ENCODE measurements at places on chromosomes 2 and 18.

GRCh38 chr18:62085756-62086155 lies 101.1 kb downstream of the PIGN start:
- DNase-seq: no peak

- no peak for DNase-seq
Measured at GRCh38 chr2:31086590-31086989, 51.6 kb downstream of the GALNT14 start.

DNA sequence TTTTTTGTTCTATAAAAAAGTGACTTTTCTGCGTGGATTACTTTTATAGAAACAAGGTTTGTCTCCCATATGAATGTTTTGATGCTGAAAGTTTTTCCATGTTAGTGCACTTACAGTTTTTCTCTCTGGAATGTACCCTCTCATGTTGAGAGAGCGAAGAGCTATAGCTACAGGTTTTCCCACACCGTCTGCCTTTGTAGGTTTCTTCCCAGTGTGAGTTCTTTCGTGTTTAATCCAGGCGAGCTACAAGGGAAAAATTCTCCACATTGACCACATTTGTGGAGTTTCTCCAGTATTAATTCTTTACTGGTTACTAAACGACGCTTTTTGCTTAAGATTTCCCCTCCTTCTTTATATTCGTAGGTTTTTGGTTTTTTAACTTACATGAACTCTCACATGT lies 85.1 kb downstream of the ACSL3 start:
- DNase-seq: no peak

- no peak for DNase-seq
Measured at GRCh38 chr2:141714496-141714895, 416.3 kb downstream of the LRP1B start.

DNA sequence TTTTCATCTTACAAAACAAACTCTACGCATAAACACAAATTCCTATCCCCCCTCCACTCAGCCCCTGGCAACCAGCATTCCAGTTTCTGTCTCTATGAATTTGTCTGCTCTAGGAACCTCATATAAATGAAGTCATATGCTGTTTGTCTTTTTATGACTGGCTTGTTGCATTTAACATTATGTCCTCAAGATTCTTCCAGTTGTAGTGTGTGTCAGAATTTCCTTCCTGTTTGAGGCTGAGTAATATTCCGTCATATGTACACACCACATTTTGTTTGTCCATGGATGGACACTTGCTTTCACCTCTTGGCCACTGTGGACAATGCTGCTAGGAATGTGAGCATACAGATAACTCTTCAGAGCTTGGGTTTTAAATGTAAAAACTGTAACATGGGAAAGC lies 272.1 kb downstream of the GBX2 start:
- no peak for DNase-seq

DNA sequence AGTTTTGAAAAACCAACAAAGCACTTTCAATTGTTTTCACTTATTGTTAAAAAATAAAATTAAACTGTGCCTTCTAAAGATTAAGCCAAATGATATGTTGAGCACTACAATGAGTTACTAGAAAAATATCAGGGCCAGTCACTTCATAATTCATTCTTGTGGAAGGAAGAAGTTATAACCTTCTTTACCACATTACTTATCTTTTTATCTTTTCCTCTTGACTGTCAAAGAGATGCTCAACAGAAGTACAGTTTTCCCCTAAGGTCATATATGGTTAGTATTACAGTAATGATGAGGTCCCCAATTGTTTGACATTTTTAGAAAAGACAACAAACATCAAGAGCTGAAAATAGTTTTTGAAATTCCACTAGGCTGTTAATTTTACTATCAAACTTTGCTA lies 9.4 kb downstream of the PELI1 start:
- no peak for DNase-seq

Data from stimulated activated CD4-positive, alpha-beta T cell treated with anti-CD3 and anti-CD28 coated beads, TNF-alpha, amount 100 ng/mL, for 1 hour (primary cell).